ENCODE measurements at places on chromosomes 1 and 21.

DNA sequence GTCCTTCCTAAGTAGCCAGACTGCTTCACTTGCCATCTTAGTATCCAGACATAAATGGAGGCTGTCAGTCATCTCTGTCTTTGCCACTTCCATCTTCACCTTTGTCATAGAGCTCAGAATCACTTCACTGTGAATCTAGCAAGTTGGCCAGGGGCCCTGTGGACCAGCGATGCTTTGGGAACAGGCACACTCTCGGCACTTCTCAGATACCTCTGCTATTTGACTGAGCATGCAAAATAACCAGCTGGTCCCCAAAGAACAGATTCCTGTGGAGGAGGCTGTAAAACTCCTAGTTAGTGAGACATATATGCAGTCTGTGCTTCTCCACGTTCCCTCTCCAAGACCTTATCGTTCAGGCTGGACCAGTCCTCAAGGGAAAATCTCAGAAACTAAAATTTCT is 76.8 kb upstream of the COA6 start:
- DNase-seq, result no peak

DNA sequence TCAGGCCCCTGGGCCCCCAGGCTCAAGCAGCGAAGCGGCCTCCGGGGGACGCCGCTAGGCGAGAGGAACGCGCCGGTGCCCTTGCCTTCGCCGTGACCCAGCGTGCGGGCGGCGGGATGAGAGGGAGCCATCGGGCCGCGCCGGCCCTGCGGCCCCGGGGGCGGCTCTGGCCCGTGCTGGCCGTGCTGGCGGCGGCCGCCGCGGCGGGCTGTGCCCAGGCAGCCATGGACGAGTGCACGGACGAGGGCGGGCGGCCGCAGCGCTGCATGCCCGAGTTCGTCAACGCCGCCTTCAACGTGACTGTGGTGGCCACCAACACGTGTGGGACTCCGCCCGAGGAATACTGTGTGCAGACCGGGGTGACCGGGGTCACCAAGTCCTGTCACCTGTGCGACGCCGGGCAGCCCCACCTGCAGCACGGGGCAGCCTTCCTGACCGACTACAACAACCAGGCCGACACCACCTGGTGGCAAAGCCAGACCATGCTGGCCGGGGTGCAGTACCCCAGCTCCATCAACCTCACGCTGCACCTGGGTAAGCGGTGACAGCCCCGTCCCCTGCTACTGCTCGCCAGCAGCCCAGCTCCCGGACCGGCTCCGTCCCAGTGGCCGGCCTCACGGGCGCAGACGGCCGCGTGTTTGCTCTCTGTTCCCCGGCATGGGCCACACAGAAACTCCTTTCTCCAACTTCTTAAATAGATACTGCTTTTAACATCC is 539 bp downstream of the LAMC1 start:
- DNase-seq, result no peak

- DNase-seq, result no peak
These were observed 165.5 kb upstream of the DUSP10 start for GRCh38 chr1:221907166-221907932.

DNA sequence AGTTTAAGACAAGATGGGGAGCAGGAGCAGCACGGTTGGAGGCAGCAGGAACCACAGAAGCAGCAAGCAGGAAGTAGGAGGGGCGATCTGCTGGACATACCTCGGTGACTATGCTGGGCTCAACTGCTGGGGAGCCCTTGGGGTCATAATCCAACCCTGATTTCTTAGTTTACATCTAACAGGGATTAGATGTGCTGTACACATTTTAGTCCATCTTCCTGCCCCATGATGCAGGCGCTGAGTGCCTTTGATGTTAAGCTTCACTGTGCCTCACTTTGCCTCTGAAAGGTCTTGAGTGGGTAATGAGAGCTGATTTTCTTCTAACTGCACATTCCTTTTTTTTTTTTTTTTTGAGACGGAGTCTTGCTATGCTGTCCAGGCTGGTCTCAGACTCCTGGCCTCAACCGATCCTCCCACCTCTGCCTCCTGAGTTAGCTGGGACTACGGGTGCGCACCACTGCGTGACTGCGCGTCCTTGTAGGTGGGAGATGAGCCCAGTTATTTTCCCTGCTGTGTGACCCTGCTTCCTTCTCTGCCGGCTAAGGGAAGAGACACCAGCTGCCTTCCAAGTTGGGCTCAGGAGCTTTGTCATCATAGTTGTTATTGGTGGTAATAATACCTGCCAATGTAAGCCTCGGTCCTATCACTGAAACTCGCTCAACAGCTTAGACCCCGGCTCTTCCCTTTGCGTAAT is 1.1 kb upstream of the RCAN3 start:
- no peak for DNase-seq

DNA sequence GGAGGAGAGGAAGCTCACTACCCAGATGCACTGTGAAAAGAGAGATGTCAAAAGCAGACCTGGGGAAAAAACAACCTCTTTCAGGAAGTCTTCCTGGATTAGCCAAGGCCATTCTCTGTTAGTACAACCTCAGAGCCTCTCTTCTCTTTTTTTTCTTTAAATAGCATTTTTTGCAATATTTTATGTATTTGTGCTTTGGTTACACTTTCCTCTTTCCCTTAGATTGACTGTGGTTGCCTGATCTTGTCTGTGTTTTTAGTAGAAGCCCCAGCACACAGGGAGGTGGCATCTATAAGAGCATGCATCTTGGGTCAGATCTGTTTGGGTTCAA is 18.8 kb downstream of the SLC26A9 start:
- DNase-seq, result no peak

DNA sequence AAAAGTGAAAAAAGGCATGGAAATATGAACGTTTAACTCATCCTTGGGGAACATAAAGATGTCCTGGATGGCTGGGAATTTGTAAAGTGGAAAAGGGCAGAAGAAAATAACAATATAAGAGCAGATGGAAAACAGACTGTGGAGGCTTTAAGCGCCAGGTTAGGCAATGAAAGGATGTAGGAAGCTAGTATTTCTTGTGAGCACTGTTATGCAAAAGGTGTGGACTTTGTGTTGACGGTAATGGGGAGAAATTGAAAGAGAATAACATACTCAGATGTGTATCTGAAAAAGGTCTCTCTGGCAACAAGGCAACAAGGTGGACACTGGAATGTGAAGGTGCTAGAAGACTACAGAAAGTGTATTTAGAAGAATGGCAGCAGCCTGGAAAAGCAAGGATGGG is 411.8 kb downstream of the PLPP3 start:
- DNase-seq, result no peak

DNA sequence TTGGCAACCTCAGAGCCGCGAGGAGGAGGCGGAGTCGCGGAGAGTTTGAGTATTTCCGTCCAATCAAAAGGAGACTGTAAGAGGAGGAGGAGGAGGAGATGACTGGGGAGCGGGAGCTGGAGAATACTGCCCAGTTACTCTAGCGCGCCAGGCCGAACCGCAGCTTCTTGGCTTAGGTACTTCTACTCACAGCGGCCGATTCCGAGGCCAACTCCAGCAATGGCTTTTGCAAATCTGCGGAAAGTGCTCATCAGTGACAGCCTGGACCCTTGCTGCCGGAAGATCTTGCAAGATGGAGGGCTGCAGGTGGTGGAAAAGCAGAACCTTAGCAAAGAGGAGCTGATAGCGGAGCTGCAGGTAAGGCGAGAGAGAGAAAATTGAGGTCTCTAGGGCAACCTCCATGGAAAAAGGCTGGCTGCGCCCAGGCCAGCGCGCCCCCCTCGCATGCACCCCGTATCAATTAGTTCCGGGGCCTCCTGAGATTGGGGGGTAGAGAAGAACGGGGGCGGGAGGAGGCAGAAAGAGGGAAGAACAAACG is at the start of gene PHGDH:
TSS of gene PHGDH (plus strand) at position 131 of the 538 bp plus-strand sequence. CDS start at position 220, 89 bp downstream.
- no peak for DNase-seq

- DNase-seq, result no peak
These were observed 50.5 kb upstream of the EPS8L3 start for GRCh38 chr1:109814223-109814622.

DNA sequence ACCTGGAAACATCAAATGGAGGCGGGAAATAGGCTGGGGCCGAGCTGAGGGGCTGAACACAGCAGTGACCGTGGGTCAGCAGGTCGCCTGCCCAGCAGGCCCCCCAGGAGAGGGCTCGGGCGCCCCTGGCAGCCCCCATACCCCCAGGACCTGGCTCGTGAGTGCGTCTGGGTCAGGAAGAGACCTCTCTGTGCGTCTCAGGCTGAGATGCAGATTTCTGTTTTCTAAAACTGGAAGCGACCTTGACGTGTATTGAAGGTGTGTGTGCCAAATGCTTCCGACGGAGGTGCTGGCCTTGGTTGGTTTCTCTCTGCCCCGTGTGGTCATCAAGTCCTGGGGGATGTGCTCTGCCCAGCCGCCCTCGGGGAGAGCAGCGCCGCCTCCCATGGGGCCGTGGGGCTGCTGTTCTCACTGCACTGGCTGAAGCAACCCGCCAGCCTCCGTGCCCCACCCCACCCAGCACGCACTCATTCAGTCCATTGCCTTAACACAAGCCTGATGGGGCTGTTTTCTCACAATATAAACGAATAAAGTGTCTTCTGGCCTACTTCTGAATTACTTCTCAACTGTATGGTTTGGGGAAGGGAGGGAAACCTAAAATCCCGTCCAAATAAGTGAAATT is 7.4 kb downstream of the PEX10 start:
- DNase-seq, result no peak

DNA sequence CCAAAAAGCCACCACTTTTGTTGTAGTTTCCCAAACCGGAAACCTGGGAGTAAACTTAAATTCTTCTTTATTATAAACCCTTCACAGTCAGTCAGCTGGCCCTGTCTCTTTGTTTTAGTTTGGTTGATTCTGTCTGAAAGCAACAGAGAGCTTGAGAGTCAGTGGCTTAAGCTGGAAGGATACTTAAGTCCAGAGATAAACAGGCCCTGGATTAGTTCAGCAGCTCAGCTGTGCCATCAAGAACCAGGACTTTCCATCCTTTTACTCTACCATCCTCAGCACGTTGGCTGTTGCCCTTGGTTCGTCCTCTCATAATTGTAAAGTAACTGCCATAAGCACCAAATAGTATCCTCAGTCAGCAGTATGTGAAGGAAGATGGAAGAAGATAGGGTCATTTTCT is 4.5 kb downstream of the DESI2 start:
- no peak for DNase-seq

- no peak for DNase-seq
These were observed 39.9 kb downstream of the EPB41 start for GRCh38 chr1:28954126-28954726.

DNA sequence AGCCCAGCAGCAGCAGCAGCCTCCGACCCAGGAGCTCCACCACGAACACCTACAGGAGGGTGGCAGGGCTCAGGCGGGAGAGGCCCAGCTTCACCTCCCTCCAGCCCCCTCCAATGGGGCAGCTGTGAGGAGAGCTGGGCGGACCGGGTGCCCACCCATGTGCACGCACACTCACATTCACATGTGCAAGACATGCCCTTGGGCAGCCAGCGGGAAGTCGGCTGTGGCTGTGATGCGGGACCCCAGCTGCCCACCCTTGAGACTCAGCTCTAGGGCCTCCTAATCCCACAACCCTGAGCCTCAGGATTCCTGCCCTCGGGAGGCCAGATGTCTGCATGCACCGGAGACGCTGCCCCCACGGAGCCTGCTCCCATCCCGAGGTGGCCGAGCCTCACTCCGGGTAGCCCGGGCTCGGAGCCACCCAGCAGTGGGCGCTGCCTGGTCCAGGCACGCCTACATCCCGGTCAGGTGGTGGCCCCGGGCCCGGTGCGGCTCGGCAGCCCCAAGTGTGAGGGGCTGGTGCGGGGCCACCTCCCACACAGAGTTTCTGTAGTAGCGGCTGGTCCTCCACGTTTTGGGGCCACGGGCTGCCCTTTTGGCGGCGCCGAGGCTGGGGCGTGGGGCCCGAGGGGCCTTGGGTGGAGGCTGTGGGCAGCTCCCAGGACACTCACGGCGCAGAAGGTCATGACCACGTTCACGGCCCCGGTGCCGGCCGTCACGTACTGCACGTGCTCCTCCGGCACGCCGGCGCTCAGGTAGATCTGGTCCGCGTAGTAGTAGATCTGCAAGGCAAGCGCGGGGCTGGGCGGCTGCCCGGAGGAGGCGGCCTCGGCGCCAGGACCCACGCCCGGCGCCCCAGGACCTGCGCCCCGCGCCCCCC is 12.9 kb upstream of the SLC2A7 start:
- no peak for DNase-seq

GRCh38 chr1:55255901-55256300 is 40.7 kb upstream of the USP24 start:
- no peak for DNase-seq

DNA sequence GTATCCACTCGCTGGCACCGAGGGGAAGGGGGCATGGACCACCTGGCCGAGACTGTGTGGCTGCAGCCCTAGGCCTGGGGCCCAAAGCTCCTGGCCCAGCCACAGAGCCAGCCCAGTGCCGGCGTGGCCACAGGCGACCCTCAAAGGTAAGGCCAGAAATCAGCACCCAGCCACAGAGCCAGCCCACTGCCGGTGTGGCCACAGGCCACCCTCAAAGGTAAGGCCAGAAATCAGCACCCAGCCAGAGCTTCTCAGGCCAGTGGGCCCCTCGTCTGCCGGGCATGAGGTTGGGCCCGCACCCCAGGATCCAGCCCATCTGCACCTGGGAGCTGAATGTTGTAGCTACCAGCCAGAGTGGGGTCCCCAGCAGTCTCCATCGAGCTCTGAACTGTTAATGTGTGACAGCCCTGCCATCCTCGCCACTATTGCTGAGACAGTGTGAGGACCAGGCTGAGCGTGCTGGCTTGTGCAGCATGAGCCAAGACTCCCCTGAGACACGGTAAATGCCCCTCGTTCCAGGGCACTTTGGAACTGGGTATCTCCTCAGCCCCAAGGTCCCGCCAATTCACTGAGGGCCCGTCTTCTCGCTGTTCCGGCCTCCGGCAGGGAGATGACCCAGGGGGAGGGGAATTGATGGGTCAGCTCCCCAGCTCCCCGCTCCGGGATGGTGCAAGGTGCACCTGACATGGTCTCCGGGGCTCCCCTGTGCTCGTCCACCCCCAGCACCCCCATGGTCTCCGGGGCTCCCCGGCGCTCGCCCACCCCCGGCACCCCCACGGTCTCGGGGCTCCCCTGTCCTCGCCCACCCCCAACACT is 4.7 kb upstream of the FTCD start:
- DNase-seq, result no peak

- no peak for DNase-seq
These were observed 13.4 kb upstream of the MTARC2 start for GRCh38 chr1:220734571-220735326.

DNA sequence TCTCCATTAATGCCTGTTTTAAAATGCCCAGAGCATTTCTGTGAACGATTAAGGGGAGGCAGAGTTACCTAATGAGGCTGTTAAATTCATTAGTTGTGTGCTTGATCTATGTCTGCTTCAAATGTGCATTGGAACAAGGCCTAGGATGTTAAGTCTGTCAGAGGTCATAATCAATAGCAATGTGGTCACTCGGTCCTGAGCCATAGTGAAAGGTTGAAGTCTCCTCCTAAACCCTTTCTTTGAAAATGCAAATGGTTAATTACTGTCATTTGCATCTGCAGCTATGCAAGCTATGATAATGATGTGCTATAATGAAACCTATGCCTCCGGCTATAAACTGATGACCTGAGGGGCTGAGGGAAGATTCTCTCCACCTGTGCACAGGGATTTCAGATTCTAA is 114.2 kb upstream of the NR5A2 start:
- no peak for DNase-seq

- no peak for DNase-seq
These were observed 216.2 kb downstream of the SDCCAG8 start for GRCh38 chr1:243471754-243472745.

- DNase-seq, result no peak
These were observed 392.7 kb downstream of the NPHP4 start for GRCh38 chr1:5599541-5599940.

- DNase-seq, result no peak
These were observed 291.2 kb upstream of the RUNX1 start for GRCh38 chr21:35340273-35340672.

- DNase-seq, result no peak
These were observed 48.0 kb downstream of the PDE4B start for GRCh38 chr1:65840683-65841082.

Measured in stimulated activated CD4-positive, alpha-beta T cell treated with anti-CD3 and anti-CD28 coated beads, Interleukin-1b, Interleukin-23, amount 100 ng/mL, for 1 hour (primary cell).